ENCODE measurements at places on chromosomes 5 and 9.

DNA sequence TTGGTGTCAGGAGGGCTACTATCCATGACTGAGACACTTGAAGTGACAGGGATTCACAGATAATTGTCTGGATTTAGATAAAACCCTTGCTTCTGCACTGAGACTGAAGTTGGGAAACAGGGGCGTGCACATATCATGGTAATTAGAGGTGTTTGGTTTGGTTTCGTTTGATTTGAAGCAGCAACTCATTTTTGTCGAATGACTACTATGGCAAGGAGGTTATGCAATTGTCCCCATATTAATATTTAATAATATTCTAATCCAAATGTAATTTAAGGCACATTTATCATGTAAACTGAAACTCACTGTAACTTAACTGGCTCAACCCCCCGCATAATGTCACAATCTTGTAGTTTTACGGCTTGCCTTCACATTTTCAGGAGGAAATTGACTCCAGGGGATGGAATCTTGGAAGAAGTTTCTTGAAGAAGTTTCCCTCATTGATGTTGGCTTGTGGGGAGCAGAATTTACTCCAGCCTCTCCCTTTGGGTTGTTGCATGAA is 12.5 kb downstream of the ZNF366 start:
- no peak for DNase-seq

GRCh38 chr5:111461934-111462333 is 50.4 kb downstream of the STARD4 start:
- no peak for DNase-seq

- no peak for DNase-seq
Observed at GRCh38 chr5:160488394-160489325, 67.0 kb downstream of the PTTG1 start.

DNA sequence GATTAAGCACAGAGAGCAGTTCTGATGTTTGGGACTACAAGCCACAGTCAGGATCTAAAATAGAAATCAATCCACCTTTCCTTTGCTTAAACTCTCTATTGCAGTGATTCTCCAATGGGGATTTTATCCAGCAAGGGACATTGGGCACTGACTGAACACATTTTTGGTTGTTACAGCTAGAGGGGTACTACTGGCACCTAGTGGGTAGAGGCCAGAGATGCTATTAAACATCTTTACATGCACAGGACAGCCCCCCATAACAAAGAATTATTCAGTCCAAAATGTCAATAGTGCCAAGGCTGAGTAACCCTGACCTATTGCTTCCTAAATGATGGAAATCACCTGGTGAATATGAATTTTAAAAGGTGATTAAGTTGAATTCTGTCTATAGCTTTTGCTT is 12.0 kb downstream of the ZNF622 start:
- DNase-seq: no peak

Measured in fibroblast of skin of left biceps (primary cell).